ENCODE measurements at places on chromosomes 4 and X.
A peak's percentile ranks its signal among the peaks of the same experiment; 100 is the strongest.

DNA sequence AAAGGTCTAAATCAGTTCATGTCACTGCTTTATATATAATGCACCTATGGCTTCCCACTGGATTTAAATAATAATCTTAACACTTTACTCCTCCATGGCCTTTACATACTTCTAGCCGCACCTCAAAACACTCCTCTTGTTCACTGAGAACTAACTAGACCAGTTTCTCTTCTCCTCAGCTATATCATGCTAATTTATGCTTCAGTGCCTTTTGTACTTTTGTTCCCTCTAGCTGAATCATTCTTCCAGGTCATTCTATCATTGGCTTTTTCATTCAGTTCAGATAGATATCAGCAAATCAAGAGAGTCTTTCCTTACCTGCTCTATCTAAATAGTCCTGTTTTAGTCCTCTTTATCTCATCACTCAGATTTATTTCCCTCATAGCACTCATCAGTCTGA lies 64.2 kb downstream of the TET2 start:
- no peak for DNase-seq

GRCh38 chr4:106854569-106855351 lies 181.4 kb downstream of the DKK2 start:
- no peak for DNase-seq

GRCh38 chr4:117455088-117455487 lies 369.7 kb upstream of the TRAM1L1 start:
- DNase-seq = no peak

- no peak for DNase-seq
Measured at GRCh38 chrX:148185631-148186030, 204.5 kb downstream of the FMR1NB start.

DNA sequence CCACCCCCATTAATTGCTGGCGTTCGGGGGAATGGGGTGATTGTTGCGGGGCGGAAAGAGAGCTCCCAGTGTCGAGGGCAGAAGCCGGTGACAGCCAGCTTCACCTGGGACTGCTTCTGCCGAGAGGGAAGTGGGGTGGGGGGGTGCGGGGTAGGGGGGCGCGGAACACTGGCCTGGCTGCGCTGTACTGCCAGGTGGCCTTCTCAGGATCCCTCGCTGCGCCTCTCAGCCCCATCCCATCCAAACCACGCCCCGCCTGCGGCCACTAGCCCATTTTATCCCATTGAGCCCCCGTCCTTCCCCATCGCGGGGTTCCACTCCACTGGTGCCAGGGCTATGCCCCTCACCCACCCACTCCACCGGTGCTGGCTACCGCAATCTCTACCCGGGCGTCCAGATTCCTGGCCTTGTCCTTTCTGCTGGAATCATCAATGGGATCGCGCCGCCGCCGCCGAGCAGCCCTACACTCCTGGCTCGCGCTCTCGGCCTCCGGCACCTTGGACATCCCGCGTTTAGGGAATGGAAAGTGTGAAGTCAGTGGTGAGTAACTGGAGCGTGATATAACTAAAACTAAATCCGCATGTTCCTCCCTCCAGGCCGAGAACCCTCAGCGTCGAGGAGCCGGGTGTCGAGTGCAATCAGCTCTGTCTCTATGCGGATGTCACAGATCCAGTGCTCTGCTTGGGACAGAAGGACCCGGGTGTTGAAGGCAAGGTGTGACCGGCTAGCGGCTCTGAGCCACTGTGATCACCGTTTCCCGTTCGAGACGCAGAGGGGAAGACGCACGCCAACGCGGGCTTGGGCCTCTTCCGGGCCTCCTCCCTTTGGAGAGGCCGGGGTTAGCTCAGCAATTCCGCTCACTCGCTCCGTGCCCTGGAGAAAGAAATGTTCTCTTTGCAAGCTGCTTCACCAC lies 20.5 kb downstream of the NKX3-2 start:
- DNase-seq = no peak

DNA sequence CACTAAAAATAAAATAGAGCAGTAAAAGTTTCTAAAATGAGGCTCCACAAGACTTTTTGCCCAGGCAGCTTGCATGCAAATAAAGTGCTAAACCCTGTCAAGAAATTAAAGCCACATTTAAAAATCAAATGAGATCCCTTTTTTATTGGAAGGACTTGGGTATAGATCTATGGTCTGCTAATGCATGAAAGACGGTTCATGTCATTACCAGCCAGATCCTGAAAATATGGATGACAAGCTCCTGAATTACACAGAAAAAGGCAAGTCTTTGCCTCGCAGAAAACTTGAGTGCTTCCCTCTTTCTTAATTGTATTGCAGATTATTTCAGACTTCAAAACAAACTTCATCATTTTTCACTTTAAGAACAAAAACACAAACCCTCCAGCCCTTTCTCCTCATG lies 169.6 kb downstream of the LDB2 start:
- DNase-seq = no peak

DNA sequence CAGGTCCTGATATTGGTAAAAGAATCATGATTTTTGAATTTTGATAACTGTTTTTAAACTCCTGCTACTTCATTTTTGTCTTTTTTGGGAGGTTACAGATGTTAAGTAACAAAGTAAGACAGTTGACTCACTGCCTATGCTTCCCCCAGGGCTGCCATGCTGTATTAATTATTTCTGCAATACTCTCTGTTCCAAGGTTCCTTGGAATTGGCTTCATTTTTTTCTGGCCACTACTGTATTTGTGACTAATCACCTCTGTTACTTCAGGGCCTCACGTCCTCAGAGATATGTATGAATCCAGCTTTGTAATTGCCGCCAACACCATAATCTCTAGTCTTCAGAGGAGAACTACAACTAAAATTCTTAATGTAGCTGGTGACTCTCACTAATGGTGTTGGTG lies 1729.3 kb downstream of the C4orf33 start:
- no peak for DNase-seq

DNA sequence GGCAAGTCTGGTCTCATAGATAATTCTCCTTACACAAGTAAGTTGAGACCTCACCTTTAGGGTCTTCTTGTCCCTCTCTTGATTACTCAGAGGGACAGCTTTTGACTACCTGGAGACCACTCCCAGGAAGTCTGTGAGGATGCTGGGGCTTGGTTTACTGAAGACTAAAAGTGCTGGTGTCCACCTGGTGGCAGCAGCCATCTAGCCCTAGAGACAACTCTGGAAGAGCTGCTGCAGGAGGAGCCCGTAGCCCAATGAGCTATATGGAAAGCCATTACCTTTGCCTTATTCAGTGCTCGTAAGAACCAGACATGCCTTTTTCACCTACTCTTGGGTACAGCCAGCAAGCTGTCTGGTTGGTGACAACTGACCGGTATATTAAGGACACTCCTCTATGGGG lies 7.3 kb downstream of the FGFBP2 start:
- DNase-seq = no peak

DNA sequence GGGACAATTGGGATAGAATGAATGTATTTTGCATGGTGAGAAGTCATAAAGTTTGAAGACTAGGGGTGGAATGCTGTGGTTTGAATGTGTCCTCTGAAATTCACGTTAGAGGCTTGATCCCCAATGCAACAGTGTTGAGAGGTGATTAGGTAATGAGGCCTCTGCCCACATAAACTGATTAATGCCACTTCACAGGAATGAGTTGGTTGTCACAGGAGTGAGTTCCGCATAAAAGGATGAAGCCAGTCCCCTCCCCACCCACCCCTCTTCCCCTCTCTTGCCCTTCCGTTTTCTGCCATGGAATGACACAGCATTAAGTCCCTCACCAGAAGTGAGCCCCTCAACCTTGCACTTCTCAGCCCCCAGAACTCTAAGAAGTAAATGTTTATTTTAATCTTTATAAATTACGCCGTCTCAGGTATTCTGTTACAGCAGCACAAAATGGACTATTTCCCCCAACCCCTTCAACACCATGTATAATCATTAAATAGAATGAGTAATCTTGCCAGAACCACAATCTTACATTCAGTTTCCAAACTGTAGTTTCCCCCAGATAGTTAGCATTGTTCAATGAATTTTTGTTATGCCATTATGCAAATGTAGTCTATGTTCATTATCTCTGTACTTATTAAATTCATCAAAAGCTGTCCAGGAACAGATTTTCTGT lies 5.5 kb upstream of the MMAA start:
- DNase-seq = no peak

DNA sequence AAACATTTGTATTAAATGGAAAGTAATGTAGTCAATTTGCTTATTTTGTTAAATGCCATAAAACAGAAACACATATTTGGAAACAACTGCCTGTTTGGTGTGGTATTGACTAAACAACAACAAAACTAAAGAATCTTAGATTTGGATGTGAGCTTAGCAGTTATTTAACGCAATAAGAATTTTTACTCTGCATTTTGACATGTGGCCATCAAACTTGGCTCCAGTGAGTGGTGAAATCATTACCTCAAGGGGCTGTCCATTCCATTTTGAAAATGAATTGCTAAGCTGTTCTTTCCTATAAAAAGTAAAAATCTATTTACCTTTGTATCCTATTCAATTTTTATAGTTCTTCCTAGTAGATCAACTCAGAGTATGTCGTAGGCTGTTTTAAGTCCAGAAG lies 84.2 kb downstream of the DKK2 start:
- no peak for DNase-seq

- peak; percentile 2 for DNase-seq
Measured at GRCh38 chrX:66110112-66110511, 53.9 kb upstream of the HEPH start.

- DNase-seq = no peak
Measured at GRCh38 chr4:91092398-91092980, 965.3 kb downstream of the CCSER1 start.

DNA sequence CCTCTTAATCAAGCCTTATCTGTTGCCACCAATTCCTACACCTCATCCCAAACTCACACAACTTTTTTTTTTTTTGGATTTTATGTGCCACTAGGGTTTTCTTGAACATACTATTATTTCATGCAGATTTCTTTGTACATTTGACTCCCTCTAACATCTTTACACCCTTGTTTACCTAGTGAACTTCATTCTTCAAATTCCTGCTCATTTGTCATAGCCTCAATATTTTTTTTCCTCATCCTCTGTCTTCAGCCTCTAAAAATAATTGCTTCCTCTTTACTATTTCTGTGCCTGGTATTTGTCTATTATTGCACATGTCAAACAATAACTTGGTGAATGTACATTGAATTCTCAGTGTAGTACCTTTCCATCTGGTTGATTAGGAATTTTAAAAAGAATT lies 22.0 kb downstream of the NBDY start:
- DNase-seq = no peak

GRCh38 chr4:54006755-54007154 lies 57.6 kb downstream of the CHIC2 start:
- DNase-seq = no peak

DNA sequence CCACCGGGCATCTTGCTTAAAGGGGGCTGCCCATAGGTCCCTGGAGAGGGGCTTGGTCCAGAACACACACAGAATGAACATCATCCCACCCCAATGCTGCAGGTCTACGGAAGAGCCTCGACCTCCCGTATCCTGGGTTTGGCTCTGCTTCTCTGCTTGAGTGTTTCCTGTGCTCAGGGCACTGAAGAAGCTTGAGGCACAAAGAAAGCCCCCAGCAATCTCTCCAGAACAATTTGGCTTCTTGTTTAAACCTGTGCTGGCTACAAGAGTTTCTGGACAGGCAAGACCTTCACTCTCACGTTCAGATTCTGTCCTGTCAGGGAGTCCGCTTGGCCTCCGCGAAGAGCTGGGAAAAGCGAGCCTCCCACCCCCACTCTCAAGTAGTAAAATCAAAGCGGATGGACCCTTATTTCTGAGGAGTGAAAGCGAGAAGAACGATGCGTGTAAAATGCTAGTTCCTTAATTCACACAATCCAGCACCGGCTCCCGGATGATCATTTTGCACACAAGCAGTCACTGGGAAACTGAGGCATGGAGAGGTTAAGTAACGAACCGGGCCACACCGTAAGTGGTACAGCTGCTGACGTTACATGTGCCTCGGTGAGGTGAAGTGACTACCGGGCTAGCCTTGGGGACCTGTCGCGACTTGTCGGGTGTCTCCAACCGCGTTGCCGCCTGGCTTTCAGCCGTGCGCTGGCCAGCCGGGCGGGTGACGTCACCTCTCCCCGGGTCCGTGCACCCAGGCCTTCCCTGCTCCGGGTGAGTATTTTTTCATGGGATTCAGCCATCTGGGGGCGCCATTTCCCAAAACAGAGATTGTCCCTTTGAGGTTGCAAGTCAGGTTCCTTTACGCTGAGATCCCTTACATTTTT lies 3.1 kb upstream of the SFRP2 start:
- DNase-seq = no peak

- DNase-seq = no peak
Measured at GRCh38 chr4:19807505-19807904, 444.2 kb upstream of the SLIT2 start.

GRCh38 chr4:136742333-136742732 lies 790.0 kb downstream of the PCDH18 start:
- DNase-seq = no peak

DNA sequence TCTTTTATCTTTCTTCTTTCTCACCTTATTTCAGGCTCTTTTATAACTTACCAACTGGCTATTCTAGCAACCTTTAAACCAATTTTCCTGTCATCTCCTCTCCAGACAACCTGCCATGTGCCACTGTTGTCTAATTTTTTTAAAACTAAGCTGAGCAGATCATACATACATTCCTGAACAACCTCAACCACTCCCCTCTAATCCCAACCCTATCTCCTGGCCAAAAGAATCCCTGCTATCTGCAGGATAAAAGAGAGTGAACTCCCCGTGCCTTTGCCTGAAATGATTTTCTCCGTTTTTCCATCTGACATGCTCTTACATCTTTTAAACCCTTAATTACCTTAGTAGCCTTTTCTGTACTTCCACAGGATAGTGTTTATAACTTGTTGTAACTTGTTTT lies 35.5 kb downstream of the DCUN1D4 start:
- DNase-seq = no peak

GRCh38 chrX:18294893-18295292 lies 59.6 kb downstream of the SCML2 start:
- no peak for DNase-seq

- DNase-seq = no peak
Measured at GRCh38 chrX:63761639-63762038, 23.4 kb downstream of the ARHGEF9 start.

DNA sequence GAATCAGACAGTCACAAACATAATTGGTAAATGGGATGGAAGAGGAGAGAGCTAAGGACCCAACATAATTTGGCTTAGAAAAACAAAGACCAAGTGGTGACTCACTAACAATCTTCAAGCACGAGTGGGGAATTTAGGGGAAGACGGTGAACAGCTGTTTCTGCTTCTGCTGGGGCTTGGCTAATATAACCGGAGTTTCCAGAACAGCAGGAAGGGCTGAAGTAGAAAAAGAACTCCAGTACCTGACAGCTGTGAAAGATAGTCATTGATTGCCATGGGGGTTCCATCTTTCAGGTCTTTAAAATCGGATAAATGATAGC lies 290.9 kb upstream of the LDB2 start:
- no peak for DNase-seq

DNA sequence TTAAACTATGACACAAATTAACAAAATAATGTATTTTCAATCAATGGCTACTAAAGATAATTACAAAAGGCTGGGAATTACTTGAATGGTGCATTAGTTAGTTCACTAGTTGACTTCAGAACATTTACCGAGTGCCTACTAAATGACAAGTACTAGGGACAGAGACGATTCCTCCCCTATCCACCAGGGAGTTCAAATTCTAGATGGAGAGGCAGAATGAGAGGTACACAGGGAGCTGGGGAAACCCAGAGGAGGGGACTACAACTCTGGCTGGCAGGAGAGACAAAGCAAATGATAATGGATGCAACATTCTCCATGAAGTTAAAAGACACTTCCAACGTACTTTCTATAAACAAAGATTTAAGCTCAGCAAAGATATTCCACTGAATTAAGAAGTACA lies 43.1 kb upstream of the MCF2 start:
- DNase-seq = no peak

All from H54 (cell line).